Forelimb muscle (tissue), 1 donor: ENCODE measurements at places on chromosomes 11 and 22.

- DNase-seq: no peak
Measured at GRCh38 chr11:285894-286220, 3.1 kb upstream of the PGGHG start.

GRCh38 chr22:19823902-19824211, 30.8 kb downstream of the GNB1L start:
- no peak for DNase-seq

GRCh38 chr22:48640890-48641841, 1186.5 kb downstream of the BRD1 start:
- no peak for DNase-seq

DNA sequence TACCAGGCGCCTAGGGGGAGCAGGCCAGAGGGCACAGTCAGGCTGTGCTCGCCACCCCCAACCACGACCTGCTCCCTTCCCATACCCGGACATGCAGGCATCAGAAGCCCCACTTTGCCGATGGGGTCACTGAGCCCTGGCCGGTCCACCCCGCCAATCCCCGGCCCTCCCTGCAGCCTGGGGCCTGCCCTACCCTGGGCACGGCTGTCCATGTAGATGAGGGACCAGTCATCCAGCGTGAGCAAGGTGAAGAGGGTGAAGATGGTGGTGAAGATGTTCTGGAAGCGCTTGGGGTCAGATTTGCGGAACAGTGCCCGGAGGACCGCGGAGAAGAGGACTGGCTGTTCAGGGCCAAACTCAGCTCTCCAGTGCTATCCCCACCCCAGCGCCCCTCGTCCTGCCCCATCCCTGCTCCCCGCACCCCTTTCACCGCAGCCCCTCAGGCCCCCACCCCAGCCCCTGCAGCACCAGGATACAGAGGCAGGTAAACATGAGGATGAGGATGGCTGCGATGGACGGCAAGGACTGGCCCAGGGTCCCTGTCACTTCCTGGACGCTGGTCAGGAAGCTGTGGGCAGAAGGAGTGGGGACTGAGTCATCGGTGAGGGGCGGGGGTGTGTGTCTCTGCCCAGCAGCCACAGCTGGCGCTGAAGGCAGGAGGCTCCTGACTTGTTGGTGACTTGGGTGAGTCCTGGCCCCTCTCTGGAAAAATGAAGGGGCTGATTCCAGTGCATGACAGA, 5.5 kb downstream of the CATSPER1 start:
- DNase-seq: no peak

- DNase-seq: no peak
Measured at GRCh38 chr22:39421691-39422090, 22.1 kb downstream of the TAB1 start.

- no peak for DNase-seq
Measured at GRCh38 chr22:36554098-36554497, 25.1 kb upstream of the EIF3D start.

DNA sequence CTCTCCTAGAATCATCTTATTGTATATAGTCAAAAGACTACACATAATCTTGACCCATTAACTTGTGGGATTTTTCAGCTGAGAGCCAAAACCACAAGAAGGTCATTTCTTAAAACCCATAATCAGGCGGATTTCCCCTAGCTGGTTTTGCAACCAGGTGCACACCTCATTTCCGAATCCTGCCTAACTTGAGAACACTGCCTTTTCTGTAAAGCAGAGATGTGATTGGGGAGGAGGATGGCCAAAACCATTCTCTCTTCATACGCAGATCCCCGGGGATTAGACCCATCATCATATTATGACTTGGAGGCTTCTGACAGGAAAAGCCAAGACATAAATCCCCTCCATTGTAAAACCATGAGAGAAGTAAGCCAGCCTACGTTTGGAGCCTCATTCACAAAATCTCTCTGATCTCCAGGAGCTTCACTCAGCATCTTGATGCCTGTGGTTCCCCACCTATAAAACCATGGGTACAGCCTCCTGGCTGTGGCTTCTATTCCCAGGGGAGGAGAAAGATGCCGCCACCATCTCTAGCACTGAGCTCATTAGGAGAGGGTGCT, 191.3 kb downstream of the KIF18A start:
- DNase-seq: no peak

GRCh38 chr11:123507043-123507442, 77.0 kb downstream of the GRAMD1B start:
- no peak for DNase-seq

DNA sequence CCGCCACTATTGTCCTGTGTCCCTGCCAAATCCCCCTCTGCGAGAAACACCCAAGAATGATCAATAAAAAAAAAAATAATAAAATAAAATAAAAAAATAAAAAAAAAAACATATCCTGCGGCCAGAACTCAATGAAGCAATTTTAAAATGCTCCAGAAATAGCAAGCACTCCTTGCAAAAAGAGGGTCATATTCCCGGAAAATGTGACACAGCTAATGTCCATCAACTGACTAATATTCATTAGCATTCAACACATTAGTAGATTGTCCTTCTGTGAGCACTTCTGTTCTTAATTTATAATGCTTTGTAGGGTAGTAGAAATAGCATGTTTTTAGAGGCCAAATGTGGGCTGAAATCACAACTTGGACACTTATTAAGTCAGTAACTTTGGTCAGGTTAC, 252.3 kb upstream of the SESN3 start:
- DNase-seq: no peak

DNA sequence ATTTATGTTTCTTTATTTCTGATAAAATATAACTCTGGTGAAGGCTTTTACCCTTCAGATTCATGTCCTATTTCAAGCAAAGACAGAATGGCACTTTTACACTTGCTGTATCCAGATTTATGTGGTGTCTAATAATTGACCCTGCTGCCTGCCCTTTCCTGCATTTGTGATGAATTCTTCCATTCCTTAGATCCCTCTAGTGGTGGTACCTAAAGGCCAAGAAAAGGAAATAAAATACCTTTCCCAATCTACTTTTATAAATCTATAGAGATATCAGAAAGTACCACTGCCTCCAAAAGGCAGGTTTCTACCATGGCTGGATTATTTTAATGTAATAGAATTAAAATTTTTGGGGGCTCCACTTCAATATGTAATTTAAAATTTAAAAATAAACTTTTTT, 34.2 kb downstream of the CCDC81 start:
- no peak for DNase-seq

DNA sequence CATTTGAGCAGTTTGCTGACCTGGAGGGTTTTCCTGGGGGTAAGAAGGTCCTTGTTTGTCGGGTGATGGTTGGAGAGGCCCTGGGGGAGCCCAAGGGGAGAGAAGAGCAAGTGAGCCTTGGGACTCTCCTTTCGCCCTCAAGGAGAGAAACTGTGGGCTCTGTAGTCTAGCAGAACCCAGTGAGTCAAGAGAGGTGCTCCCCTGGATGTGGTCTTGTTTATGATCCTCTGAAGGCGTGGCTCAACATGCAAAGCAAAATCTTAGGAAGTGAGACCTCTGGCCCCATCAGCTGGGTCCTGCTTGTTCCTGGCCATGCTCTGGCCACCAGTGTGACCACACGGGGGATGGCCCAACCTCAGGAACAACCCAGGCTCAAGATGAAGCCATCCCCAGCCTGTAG, 66.5 kb upstream of the ALX4 start:
- no peak for DNase-seq

DNA sequence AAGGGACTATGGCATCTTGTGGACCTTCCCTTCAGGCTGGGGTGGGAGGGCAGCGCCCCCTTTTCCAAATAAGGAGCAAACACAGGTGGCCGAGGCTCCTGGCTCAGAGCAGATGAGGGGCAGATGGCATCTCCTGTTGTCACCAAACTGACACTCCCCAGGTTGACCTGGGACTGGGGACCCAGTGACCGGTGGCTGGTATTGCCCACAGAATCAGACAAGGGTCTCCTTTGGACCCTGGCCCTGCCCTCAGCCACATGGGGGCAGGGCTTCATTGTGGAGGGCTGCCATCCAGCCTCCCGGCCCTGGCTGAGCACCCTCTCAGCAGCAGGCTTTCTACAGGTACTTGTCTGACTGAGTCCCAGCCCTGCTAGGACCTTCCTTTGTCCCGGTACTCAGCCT, 842 bp upstream of the SIGIRR start:
- DNase-seq: no peak

DNA sequence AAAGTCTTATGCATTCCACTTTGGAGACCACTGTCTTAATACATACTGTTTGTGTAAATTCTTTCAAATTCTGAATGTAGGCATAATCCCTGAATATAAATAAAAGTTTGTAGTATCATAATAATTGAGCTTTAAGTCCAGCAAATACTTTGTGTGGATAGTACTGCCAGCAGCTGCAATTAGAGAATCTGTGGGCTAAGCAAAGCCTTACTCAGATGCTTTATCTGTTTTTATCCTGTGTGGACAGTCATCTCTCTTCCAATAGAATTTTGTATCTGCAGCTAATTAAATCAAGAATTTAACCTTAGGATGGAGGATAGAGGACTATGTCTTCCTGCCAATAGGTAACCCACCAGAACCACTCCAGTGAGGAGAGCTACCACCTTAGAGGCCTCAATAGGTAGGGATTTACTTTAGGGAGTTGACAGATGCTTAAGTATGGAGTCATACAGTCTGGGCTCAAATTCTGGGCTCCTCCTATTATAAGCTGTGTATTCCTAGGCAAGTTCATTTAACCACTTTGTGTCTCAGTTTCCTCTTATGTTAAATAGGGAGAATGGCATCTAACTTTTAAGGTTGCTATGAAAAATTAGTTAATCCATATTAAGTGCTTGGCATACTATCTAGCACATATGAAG, 71.1 kb downstream of the STIM1 start:
- no peak for DNase-seq

GRCh38 chr11:116563028-116563711, 209.6 kb downstream of the BUD13 start:
- no peak for DNase-seq

DNA sequence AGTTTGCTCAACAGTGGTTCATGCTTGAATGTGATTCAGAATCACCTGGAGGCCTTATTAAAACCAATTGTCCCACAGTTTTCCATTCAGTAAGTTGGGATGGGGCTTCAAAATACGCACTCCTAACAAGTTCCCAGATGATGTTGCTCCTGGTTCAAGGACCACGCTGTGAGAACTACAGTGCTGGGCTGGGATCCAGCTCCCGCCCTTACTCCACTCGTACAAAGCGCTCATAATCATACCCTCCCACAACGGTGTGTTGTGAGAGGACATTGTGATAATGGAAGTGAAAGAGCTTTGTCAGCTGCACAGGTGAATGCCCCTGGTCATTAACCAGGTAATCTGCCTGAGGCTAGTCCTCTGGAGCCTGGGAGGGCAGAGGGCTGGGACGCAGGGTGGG, 1.3 kb upstream of the CD82 start:
- no peak for DNase-seq

DNA sequence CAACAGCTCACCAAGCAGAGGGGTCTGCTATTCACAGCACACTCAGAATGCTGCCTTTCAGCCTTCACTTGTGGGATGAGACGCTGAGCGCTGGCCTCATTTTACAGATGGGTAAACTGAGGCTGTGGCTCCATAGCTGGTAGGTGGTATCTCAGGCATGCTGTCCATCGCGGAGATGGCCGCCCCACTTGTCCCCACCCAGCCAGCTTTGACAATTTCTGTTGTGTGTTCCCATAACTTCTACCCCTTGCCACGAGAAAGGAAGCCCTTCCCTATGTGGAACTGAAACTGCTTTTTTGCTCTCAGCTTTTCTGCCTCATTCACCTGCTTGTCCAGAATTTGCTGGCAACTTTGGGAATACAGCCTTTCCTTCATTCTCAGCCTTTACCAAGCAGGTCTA, 36.1 kb upstream of the NNMT start:
- DNase-seq: no peak

- no peak for DNase-seq
Measured at GRCh38 chr11:134636071-134636470, 224.0 kb upstream of the B3GAT1 start.

DNA sequence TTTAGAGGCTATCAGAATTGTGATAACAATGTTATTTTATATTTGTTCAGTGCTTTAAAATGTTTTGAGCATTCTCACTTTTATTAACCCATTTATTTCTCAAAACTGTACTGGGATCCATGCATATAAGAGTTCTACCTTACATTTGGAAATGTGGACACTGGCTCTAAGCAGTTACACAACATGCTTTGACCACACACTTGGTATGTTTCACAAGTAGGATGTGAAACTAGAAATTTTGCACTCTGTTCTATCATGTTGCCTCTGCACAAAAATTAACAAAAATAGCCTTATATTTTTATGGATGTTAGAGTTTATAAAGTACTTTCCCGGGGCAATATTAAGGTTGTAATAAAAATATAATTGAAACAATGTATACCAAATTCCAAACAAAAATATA, 126.9 kb upstream of the CHORDC1 start:
- no peak for DNase-seq
